ENCODE measurements at places on chromosomes 6 and 20. TPM values are rescaled to one million over a fixed set of nuclear protein-coding genes. Genes with fewer than 3 reads are reported as not detected.

DNA sequence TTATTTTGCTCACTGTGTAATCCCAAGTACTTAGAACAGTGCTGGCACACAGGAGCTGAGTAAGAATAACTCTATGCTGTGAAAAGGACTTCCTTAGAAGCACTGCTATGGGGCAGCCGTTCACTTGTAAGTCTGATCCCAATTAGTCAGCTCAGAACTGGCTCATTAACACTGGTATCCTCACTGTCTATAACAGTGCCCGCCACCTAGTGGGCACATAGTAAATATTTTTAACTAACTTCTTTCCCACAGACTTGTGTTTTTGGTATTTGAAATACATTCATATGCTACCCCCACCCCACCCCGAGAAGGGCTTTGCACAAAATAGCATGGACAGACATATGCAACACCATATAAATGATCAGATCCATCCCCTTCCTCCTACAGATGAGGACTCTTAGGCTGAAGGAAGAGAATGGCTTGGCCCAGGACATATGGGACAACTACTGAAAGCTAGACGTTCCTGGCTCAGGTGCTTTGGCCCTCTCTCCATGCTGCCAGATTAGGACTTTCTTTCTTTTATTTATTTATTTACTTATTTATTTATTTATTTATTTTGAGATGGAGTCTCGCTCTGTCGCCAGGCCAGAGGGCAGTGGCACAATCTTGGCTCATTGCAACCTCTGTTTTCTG is 47.1 kb downstream of the DST start:
- DNase-seq: peak; percentile 46

The COL9A1 gene
- polyA plus RNA-seq: not detected

- DNase-seq: no peak
Observed at GRCh38 chr6:75418233-75418632, 75.4 kb downstream of the FILIP1 start.

DNA sequence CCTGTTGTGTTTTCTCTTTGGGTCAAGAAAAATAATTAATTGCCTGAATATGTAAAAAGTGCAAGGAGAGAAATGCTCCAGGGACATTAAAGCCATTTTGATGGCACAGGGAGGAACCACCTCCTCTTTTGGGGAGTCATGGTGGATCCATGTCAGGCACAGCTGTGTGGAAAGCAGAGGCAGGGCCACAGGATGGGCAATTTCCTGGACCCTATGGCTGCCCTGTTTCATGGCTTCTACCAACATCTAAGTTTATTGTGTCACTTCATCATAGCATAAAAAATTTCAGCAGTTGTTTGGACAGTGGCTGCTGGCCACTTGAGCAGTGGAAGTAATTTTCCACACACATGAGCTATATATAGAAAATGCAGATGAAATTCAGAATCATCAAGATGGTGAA is 238.2 kb downstream of the SYNE1 start:
- no peak for DNase-seq

DNA sequence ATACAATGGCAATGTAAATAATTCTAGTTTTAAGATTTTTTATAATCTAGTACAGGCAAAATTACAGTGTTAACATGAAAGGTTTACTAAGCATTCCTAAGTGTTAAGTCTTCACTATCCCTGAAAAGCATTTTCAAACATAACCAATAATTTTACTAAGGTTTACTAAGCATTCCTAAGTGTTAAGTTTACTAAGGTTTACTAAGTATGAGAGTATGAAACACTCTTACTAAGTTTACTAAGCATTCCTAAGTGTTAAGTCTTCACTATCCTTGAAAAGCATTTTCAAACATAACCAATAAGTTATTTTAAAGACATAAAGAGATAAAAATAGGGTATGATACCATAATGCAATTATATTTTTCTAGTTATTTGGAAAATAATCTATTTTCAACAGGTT is 82.6 kb downstream of the PRSS35 start:
- no peak for DNase-seq

The SRSF12 gene
- polyA plus RNA-seq: not detected

- peak; percentile 88 for DNase-seq
Observed at GRCh38 chr6:72580281-72580940, 41.5 kb upstream of the KCNQ5 start.

The CD109 gene
- polyA plus RNA-seq: 0.11 TPM

The OLIG3 gene
- polyA plus RNA-seq: not detected

DNA sequence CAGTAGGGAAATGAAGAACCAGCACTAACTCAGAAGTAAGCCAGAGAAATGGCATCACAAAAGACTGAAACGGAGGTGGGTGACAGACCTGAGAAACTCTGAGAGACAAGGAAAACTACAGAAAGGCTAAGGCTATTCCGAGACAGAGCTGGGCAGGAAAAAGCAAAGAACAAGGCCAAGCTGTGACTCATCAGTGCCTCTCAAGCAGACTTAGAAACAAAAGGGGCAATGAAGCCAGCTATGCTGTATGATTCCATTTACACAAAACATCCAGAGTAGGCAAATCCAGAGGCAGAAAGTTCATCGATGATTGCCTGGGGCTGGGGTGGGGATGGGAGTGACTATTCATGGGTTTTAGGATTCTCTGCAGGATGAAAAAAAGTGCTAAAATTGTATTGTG is 50.0 kb downstream of the SLC23A2 start:
- DNase-seq: no peak

DNA sequence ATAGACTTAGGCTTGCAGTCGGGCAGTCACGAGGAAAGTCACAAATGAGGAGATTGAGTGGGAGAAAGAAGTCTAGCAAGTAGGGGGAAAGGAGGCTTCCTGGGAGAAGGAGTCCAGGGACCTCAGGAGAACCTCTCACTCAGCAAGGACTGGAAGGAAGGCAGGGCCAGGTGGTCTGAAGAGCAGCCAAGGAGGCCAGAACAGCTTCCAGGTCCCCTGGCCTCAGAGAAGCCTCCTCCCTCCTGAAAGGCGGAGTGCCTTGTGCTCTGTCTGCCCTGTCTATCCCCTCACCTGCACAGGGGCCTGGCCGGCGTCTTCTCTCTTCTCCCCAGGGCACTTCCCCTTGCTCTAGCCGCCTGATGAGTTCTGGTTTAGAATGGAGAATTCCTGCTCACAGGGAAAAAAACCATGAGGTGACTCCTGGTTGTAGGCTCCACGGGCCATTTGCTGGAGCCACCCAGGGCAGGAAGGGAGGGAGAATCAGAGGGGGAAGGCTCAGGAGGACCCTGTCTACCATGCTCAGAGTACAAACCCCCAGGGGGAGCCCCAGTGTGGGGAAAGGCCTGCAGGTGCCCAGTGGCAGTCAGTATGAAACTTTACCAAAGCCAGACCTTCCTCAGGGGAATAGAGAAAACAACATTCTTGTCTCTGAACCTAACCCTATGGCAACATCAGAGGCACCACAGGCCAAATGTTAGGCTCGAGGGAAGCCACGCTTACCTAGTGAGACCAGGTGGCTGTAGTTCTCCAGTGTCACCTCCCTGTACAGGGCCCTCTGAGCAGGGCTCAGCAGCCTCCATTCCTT is 11.2 kb downstream of the ZNF337 start:
- DNase-seq: no peak

DNA sequence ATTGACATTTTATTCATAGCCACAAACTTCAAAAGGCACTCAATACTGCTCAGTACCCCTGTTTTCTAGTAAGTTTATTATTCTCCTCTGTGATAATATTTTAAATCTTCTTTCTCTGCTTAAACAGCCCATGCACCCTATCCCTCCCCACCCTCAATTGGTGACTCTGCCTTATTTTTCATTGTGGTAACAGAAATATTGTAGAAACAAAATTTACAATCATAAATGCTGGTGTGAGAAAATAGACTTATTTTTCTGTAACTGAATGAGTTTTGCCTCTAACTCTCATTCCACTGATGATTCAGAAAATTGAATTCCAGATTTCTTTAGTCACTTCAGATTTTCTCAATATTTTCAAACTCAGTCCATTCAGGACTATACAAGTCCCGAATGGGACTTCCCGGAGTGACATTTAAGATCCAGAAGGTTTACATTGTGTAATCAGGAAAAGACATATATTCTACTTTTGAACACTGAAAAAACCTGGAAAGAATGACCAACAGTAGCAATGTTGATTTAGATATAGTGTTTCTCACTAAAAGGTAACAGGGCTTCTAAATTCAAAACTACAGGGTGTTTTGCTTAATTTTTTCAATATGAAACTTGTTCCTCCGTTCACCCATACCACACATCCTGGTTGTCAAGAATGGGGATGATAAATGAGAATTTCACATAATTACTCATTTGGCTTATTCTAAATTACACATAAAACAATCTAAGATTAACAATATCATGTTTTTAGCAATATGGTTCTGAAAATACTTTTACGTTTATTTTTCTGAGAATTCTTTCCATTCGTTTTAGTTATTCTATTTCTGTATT is 34.8 kb upstream of the UST start:
- DNase-seq: no peak

- no peak for DNase-seq
Observed at GRCh38 chr20:14716351-14716801, 379.0 kb upstream of the FLRT3 start.
